Activated naive CD4-positive, alpha-beta T cell treated with anti-CD3 and anti-CD28 coated beads, Interleukin-2, amount 50 U/mL, for 16 hours (primary cell): ENCODE measurements at places on chromosomes 6 and 20.

- no peak for DNase-seq
Observed at GRCh38 chr6:139152892-139153271, 18.0 kb downstream of the HECA start.

GRCh38 chr6:99790679-99791078, 184.0 kb downstream of the PRDM13 start:
- no peak for DNase-seq

DNA sequence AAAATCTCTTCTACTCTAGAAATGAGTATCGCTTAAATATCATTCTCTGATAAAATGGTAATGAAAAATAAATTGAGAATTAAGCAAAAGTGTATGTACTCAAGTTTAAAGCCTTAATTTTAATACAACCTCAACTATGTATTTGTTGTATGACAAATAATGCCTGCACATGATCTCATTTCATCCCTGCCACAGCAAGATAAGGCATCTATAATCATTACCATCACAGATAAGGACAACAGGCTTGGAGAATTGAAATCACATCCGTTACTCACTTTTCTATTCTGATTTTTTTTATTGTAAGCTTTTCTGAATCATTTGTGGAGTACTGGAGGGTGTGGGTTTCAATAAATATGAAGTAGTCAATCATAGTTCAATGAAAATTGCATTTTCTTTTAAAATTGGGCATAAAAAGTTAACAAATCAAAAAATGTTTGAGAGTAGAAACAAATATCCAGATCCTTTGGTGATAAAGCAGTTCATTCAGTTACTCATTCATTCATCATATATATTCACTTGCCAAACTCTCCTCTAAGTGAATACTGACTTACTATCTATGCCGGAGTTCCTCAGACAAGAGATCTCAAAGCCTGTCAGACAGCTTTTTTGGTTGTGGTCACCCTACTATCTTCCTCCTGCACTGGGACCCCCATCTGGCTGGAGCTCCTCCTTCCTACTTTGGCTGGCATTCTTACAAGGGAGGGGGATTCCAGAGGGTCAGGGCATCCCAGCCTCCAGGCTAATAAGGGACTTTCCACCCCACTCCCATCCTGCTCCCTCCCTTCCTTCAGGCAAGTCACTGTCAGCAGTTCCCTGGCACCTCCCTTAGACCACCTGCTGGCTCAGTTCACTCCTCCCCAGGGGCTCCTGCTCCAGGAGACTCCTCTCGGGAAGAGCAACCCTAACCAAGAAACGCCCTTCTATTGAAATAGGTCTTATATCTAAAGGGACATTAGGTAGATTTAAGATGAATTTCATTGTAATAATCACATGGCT, 118.6 kb downstream of the OGFRL1 start:
- DNase-seq, result no peak

GRCh38 chr6:157911786-157912185, 69.9 kb upstream of the SYNJ2 start:
- no peak for DNase-seq

DNA sequence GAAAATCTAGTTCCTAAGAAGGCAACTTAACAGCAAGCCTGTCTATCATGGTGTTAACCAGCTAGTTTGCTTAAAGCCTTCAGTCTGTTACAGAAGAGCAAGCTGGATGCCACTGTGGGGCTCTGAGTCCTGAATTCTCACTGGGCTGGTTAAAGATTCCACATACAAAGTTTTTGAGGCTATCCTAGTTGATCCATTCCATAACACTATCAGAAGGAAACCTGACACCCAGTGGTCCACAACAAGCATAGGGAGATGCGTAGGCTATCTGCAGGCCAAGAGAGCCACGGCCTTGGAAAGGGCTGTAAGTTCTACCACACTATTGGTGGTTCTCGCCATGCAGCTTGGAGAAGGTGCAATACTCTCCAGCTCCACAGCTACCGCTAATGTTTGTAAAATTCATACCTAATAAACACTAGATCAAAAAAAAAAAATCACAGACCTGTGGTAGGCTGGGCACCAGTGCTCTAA, 420 bp upstream of the MCCD1 start:
- DNase-seq, result no peak

DNA sequence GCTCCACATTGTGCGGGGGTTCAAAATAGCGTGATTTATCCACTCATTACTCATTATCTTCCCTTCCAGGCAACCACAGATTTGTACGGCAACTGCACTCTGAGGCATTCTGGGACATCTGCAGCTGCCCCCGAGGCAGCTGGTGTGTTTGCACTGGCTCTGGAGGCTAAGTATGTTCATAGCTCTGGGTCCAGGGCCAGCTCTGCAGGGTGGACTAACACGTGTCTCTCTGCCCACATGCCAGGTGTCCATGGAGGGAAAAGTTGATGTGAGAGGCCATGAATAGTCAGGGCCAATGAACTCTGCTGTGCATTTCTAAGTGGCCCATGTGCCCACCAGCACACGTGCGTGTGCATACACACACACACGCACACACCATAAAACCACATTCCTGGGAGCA, 74.9 kb downstream of the BFSP1 start:
- DNase-seq, result no peak

DNA sequence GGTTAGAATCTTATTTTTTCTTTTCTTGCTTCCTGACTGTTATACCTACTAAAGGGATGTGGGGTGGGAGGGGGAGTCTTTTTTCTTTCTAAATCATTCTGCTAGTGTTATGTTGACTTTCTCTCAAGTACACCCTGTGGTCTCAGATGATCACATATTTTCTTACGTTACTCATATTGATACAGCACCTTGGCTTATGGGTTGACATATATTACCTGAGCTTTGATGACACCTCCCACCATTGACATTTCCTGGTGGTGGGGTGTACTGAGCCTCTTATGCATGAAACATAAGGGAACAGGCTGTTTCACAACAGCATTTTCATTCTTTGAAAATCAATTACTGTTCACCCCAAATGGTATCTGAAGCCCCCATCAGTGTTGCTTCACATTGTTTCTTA, 169.8 kb downstream of the MMS22L start:
- DNase-seq, result no peak

DNA sequence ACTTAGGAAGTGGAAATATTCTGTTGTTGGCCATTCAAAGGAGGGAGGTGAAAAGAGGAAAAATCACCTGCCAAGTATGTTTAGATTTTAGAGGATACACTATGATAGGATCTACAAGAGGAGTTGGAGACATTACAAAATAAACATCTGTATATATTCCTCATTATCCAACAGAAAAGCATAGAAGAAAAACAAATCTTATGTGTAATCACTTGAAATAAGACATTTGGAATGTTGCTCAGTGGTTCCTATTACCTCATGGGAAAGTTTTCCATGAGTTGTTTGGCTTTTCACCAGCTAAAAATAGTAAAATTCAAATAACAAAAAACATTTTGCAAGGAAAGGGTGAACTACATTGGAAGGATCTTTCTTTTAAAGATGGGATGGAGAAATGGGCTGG, 76.7 kb upstream of the CARMIL1 start:
- no peak for DNase-seq
